ENCODE measurements at places on chromosomes 6 and 20.

GRCh38 chr6:104896914-104897313 is 37.2 kb upstream of the HACE1 start:
- peak; percentile 47 for DNase-seq

- DNase-seq = no peak
Measured at GRCh38 chr6:163099621-163100171, 314.8 kb upstream of the QKI start.

DNA sequence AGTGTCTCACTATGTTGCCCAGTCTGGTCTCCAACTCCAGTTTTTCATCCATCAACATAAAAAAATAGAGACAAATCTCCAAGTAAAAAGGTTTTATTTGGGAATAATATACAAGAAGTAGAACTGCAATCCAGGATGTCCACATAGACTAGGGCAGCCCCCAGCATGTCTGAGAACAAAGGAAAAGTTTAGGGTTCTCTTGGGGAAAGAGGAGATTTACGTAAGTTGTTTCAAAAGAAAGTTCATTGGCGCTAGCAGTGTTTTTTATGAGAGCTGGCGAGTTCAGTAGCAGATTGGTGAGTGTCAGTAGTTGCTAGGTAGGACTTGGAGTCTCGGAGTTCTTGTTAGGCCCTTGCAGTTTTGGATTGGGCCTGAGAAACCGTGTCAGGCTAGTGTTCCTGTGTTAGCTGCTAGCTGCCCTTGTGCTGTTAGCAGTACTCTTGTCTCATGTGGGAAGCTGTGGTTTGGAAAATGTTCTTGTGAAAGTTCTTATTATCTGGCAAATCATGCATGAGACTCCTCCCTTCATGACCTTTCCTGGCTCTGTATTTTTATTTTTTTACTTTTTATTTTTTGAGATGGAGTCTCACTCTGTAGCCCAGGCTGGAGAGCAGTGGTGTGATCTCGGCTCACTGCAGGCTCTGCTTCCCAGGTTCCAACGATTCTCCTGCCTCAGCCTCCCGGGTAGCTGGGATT is 24.7 kb downstream of the TTLL9 start:
- peak; percentile 5 for DNase-seq

DNA sequence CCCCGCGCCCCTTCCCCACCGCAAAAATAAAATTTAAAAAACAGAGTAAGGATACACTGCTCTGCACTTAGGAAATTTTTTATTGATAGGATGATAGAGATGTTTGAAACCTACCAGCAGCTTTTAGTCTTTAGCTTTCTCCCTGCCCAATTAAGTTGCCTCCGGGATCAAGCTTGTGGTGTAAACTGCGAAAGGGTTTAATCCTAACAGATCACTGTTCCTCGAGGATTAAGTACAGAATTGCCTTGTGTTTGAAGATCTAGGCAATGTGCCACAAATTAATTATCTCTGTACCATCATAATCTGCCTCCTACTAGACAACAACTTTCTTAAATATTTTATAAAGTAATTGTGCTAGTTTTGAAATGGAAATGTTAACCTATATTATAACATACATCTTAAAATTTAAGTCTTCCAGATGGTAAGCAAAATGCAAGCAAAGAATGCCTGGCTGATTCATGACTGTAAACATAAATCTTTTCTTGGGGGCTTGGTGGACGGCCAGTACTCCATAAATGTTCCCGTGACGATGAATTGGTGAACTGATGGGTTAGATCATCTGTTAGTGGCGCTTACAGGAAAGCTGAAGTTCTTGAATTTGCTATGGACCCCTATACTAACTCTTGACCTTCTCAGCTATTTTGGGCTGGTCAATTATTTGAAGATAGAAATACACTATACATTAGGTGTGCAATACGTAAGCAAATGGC is 58.0 kb upstream of the ARHGAP18 start:
- no peak for DNase-seq

GRCh38 chr20:35344354-35344837 is 52.2 kb upstream of the FAM83C start:
- DNase-seq = no peak

DNA sequence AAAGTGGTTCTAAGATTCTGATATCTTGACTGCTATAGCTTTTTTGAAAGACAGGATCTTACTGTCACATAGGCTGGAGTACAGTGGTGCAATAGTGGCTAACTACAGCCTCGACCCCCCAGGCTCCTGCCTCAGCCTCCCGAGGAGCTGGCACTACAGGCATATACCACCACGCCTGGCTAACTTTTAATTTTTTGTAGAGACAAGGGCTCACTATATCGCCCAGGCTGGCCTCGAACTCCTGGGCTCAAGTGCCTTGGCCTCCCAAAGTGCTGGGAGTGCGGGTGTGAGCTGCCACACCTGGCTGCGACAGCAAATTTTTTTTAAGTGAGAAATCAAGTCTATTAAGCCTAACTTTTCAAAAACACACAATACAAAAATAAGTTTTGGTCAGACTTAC is 106.6 kb downstream of the NOL4L start:
- no peak for DNase-seq

- DNase-seq = peak; percentile 77
Measured at GRCh38 chr20:32871627-32872160, 13.0 kb downstream of the EFCAB8 start.

DNA sequence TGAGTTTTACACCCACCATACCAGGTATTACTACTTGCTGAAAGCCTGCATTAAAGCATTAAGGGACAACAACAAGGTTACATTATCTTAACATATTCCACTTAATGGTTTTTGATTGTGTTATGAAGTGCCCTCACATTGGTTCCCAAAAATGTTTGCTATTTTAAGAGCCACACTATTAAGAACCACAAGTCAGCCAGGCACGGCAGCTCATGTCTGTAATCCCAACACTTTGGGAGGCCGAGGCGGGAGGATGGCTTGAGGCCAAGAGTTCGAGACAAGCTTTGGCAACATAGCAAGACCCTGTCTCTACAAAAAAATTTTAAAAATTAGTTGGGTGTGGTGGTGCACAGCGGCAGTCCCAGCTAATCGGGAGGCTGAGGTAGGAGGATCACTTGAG is 28.2 kb downstream of the ATXN1 start:
- DNase-seq = no peak

GRCh38 chr6:47066418-47066817 is 24.3 kb upstream of the ADGRF1 start:
- DNase-seq = no peak

DNA sequence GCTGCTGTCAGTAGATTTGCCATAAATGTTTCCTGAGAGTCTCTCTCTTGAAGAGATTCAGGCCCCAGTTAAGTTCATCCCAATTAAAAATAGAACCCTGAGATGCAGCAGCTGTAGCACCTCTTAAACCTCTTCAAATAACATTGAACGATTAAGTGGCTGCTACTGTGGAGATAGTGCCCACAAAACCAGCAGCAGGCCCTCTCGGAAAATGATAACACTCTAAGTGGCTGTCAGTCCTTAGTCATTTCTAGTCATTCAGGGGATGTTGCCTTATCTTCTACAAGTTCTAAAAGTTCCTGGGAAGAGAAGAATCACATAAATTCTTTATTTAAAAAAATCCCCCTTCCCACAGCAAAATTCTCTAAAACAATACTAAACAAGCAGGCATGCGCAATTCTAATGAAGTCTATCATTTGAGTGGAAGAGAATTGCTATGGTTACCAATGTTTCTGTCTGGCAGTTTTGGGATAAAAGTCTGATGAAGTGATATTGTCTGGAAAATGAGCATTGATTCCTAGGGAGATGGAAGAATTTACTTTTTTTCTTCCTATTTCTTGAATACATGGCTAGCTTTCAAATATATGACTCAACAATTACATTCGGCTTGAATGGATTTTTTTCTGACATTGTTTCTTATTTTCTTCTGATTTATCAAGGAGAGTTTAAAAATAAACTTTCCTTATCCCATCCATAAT is 131.9 kb downstream of the TRMT11 start:
- DNase-seq = no peak

- DNase-seq = no peak
Measured at GRCh38 chr20:19375395-19375794, 163.0 kb downstream of the SLC24A3 start.

DNA sequence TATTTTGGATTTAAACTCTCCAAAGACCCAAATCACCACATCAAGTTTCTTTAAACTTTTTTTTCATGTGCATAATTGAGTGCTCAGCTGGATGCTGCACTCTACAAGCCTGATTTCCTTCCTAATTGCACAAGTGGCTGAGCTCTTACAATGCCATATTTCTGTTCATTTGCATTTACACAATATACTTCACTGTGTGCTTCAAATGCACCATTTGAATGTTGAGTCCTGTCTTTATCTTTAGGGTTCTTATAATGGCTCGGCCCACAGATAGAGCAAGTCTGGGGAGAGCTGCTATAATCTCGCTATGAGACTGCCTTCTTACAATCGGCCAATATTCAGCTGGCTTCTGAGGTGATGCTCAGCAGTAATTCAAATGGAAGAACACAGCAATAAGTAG is 200.6 kb upstream of the MAP3K7 start:
- DNase-seq = no peak

DNA sequence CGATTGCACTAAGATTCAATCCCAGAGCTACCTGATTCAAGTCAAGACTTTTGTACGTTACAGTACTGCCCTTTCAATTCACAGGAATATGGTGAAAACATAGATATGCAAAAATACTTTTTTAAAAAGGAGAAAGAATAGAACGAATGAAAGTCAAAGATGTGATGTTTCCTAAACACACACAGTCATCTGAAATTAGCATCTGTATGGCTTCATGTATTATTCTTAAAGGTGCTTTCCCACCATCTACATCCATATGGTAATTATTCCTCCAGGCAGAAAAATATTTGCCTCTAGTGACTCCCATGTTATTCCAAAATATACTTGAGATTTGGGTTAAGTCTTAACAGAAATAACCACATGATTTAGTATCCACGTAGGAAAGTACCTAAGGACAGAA is 115.5 kb upstream of the LAMP5 start:
- no peak for DNase-seq

- peak; percentile 8 for DNase-seq
Measured at GRCh38 chr6:55445648-55446204, 118.5 kb downstream of the GFRAL start.

DNA sequence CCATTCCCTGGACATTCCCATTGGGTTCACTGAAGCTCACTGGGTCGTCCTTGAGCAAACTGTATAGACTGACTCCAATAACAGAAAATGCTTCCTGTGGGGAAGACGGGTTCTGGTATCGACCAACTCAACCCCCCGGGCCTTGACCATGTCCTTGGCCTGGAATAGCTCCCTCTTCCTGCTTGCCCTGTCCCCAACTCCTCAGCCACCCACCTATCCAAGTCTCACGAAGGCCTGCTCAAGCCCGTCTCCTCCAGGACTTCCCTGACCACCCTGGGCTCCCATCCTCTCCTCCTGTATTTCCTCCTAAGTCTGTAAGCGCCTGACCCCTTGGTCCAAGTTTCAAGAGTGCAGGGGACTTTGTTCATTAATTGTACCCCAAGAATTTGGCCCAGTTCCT is 2.8 kb upstream of the HMGA1 start:
- DNase-seq = no peak

- DNase-seq = no peak
Measured at GRCh38 chr6:28751514-28751913, 172.3 kb downstream of the TRIM27 start.

DNA sequence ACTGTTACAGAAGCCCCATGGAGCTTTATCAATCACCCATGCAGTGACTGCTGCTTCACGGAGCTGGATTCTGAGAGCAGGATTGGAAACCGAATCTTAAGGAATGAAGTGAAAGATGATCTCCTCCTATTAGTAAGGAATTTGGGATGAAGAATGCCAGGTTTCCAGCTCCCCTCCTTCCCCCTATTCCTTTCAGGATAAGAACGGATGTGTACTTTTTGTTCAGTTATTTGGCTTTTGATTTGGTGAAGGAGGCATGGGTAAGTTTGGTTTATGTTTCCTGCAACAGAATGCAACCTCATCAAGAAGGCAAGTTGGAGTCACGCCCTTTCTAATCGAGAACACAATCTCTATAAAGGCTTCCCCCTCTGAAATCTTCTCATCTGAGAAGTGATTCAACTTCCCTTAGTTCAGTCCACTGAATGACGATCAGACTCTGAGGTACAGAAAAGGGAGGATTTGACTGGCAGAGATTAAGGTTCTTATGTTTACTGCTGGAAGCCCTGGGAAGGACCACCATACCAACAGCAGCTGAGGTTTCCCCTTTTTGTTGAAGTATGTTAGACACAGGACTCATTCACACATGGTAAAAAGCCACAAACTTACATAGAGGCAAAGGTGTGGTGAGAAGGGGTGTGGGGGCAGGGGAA is 5.5 kb downstream of the ELMO2 start:
- DNase-seq = peak; percentile 28

- peak; percentile 1 for DNase-seq
Measured at GRCh38 chr6:36386495-36387439, 702 bp downstream of the ETV7 start.

DNA sequence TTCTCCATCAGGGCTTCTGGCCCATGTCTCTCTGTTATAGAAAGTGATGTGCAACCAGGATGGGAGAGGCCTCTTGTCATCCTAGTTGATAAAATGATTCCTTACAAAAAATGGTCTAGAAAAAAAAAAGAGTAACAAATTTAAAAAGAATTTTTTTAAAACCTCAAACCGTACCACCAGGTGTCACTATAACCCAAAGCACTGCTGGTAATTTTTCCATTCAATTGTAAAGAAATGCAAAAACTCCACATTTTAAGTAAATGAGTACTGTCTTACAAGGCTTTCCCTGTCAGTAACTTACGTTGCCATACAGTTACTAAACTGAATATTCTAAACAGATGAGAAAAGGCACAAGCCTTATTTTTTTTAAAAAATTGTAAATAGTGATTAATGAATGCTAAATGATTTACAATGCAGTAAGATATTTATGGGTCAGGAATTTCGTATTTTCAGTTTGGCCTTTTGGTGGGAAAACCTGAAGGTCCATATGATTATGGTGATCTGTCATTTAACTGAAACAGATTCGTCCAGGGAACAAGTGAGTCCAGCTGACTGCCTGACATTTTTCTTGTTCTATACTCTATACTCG is 95.4 kb downstream of the OGFRL1 start:
- DNase-seq = peak; percentile 44

- no peak for DNase-seq
Measured at GRCh38 chr6:129146902-129147301, 264.0 kb downstream of the LAMA2 start.

DNA sequence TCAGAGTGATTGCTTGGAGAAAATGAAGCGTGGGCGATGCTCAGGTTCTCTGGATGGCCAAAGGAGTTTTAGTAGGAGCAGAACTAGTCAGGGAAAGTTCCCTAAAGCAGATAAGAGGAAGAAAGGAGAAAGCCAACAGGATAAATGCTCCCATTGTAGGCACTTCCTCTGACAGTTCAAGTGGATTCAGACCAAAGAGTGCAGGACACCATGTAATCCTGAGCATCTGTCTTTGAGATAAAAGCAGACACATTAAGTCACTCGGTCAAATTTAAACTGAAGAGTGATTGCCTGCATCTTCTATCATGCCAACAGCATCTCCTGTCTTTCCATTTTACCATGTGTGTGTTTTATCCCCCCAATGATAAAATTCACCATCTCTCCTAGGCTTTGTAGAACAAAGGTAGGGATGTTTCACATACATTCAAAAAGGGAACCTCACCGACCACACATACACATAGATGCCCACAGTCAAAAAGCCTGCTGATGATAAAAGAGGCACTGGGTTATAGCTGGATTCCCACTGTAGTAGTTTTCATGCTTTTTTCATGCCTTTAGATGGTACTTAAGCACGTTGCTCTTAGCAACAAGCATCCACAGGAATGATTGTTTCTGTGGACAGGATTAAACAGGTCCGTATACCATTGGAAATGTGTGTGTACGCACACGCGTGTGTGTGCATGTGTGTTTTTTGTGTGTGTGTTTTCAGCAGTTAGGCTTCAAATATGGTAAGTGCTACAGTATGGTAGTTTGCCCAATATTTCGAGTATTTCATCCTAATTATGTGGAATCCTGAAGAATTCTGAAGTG is 7.0 kb downstream of the GRIK2 start:
- no peak for DNase-seq

- DNase-seq = no peak
Measured at GRCh38 chr6:98581705-98582104, 252.7 kb upstream of the POU3F2 start.

Measured in Kasumi-1 (cell line).